Cerebellar nuclear complex (tissue), 1 donor: ENCODE measurements at places on chromosomes 6 and 20.

GRCh38 chr20:37600486-37600885 lies 72.8 kb upstream of the BLCAP start:
- no peak for DNase-seq

GRCh38 chr6:7282097-7282906 lies 30.7 kb downstream of the SSR1 start:
- no peak for DNase-seq

GRCh38 chr6:149221774-149222070 lies 95.8 kb upstream of the TAB2 start:
- DNase-seq = no peak

DNA sequence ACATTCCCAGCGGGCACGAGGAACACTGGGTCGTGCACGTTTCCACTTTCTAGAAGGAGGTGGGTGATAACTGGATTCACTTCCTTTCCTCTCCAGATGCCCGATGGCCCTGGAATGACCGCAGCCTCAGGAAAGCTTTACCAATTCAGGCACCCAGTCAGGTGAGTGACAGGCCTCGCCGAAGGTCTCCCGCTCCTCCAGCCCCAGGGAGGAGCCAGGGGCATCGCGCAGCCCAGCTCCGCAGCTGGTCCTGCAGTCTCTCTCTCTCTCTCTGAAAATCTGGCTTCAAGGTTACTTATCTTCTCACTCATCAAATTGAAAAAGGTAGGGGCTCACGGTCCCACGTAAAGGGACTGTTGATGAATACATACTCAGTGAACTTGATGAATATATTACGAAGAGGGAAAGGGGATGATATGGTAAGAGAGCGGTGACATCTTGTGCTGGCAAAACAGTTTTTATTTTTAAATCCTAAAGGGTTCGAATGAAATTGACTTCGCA lies 891 bp downstream of the RIPPLY2 start:
- DNase-seq = no peak
